ENCODE measurements at places on chromosomes 2 and 18.

- DNase-seq: no peak
Observed at GRCh38 chr18:60232541-60232940, 140.0 kb downstream of the MC4R start.

DNA sequence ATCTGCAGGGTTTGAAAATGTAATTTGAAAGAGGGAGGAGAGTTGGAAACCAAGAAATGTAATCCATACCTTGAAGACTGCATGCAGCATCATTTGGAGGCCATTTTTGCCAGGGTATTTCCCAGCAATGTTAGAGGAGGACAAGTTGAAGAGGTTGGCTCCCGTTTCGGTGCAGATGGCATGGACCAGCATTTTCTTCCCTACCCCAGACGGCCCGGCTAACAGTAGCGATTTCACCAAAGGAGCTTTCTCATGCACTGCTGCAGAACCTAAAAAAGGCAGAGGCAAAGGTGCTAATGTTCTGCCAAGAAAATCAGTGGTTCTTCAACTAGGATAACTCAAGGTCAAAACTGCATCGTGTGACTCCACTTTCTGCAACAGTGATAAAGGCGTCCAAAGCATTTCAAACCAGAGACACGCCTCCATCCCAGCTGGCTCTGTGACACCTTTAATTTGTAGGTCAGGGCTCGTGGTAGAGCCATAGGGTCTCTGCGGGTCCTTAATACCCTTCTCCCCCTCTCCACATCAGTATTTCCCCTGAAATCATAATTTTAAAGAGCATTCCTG is 99.6 kb upstream of the ASB18 start:
- DNase-seq: no peak

GRCh38 chr2:36409935-36410334 is 54.4 kb downstream of the CRIM1 start:
- no peak for DNase-seq

GRCh38 chr2:151337643-151338042 is 19.7 kb upstream of the TNFAIP6 start:
- DNase-seq: no peak

- DNase-seq: no peak
Observed at GRCh38 chr2:54787270-54787669, 63.8 kb downstream of the EML6 start.

DNA sequence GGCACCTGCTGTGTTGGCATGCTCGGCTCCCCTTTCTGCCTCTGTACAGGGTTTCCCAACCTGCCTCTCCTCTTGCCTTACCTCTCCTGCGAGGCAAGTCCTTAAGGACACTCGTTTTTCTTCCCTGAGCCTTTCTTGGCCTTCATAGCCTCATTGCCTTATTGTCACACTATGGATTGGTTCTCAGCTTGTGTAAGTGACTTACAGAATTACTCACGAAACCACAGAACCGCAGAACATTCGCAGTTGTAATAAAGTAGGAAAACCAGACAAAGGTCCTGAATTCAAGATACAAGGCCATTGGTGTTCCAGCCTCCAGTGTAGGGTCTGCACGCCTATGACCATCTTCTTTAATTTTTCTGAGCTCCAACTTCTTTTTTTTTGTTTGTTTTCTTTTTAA is 317.6 kb upstream of the SMIM21 start:
- DNase-seq: no peak

GRCh38 chr2:17857021-17857420 is 21.4 kb upstream of the KCNS3 start:
- DNase-seq: no peak

- no peak for DNase-seq
Observed at GRCh38 chr2:95041060-95041823, 15.7 kb downstream of the MAL start.

- DNase-seq: no peak
Observed at GRCh38 chr18:41923446-41923845, 31.6 kb upstream of the PIK3C3 start.

GRCh38 chr2:226656367-226656766 is 143.3 kb downstream of the IRS1 start:
- DNase-seq: no peak

- no peak for DNase-seq
Observed at GRCh38 chr2:28185891-28186290, 206.8 kb upstream of the FOSL2 start.

- no peak for DNase-seq
Observed at GRCh38 chr2:86249579-86250391, 50.5 kb downstream of the MRPL35 start.

DNA sequence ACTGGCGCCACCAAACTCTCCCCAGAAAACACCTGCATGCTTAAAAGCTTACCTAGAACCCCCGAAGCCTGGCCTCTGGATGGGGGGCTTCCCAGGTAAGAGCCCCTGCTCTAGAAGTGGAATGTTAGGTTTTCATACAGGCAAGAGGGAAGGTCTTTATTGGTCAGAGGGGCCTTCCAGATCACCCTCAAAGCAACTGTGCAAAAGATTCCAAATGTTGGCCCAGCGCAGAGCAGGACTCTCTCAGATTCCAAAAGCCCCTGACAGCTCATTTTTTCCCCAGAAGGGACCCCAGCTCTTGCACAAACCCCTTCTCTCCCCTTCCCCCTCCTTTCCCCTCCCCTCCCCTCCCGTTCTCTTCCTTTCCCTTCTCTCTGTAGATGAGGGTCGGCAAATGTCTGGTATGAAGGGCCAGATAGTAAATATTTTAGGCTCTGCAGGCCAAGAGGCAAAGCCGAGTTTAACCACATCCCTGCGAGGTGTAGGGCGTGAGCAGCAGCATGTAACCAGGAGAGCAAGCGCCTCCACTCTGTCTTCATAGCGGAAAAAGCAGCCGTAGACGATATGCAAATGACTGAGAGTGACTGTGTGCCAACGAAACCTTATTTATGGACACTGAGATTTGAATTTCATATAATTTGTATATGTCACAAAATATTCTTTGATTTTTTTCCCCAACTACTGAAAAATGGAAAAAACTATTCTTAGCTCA is 116.9 kb downstream of the SMAD7 start:
- DNase-seq: peak; percentile 63

DNA sequence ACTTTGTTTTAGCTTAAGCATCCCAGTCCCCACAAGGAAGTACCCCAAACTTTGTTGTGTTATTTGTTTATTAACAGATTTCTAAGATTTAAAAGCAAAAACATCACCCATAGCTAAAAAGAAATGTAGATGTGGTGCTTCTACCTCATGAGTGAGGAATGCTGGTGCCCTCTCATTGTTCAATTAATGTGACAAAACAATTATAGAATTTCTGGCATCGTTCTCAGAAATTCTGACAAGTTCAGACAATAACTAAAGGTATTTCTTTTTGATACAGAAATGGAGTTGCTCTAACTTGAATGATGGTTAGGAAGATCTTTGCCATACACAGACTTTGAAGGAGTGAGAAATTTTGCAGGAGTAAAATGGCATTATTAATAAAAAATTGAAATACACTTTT is 42.9 kb downstream of the SPRED2 start:
- DNase-seq: no peak

DNA sequence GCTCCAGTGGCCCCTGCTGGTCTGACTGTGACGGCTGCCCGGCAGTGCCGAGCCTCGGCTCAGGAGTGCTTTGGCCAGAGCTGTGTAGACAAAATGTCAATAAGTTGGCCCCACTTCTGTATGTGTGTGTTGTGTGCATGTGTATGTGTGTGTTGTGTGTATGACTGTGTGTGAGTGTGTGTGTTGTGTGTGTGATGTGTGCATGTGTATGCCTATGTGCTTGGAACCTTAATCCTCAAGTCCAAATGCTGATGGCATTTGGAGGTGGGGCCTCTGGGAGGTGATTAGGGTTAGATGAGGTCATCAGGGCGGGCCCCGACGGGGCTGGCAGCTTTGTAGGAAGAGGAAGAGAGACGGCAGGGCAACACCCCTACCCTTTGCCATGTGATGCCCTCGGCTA is 269.0 kb downstream of the DCDC2C start:
- DNase-seq: no peak

DNA sequence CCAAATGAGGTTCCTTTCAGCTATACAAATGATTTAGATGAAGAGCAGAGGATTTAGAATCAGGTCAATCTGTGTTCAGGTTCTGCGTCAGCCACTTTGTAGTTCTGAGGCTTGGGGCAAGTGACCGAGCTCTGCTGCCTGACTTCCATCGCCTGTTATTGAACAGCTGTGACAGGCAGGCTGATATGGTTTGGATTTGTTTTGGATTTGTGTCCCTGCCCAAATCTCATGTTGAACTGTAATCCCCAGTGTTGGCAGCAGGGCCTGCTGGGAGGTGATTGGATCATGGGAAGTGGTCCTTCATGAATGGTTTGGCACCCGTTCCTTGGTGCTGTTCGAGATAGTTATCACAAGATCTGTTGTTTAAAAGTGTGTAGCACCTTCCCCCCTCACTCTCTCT is 18.6 kb downstream of the TYMS start:
- DNase-seq: no peak

GRCh38 chr2:12856934-12857601 is 140.3 kb downstream of the TRIB2 start:
- DNase-seq: no peak

GRCh38 chr18:55737781-55738468 is 149.9 kb upstream of the TCF4 start:
- DNase-seq: no peak

DNA sequence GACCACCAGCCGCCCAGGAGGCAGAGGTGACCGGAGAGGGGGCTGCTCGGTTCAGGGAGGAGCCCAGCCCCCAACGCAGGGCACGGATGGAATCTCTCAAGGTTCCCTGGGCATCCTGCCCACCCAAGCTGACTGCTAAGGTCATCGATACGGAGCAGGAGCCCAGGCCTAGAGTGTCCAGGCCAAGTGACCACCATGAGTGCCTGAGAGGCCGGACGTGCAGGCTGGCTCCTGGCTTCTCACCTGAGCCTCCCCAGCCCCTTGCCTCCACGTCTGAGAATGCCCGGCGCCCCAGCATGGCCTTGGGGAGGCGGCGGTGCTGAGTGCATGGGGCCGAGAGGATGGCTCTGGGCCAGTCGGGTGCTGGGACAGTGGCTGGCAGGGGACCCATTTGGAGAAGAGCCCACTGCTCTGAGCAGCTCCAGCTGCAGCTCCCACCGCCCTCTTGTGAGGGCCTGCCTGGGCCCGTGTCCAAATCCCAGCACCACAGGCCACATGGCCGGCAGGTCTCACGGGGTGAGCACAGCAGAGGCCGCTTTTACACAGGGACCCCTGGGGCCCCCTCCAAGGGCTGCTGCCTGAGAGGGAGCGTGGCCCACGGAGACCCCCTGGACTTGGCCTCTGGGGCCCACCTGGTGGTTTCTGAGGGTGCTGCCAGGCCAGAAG is 102.8 kb upstream of the CTDP1 start:
- DNase-seq: no peak

DNA sequence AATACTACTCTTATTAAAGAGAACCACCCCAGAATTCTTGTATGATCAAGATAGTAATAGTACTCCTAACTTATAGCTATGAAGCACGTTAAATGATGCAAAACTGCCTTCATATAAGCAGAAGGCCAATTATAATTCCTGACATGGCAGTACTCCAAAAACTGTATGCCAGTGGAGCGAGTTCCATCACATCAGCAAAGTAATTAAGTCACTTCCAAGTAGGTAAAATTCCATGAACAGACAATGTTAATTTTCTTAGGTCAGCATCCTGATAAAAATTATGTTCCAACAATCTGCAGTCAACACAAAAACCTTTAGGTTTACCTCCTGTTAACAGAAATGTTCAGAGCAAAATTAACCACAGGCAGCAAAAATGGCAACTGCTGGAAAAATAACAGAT is 136.7 kb downstream of the CDH2 start:
- no peak for DNase-seq

GRCh38 chr2:119700866-119701265 is 21.9 kb downstream of the TMEM177 start:
- no peak for DNase-seq

DNA sequence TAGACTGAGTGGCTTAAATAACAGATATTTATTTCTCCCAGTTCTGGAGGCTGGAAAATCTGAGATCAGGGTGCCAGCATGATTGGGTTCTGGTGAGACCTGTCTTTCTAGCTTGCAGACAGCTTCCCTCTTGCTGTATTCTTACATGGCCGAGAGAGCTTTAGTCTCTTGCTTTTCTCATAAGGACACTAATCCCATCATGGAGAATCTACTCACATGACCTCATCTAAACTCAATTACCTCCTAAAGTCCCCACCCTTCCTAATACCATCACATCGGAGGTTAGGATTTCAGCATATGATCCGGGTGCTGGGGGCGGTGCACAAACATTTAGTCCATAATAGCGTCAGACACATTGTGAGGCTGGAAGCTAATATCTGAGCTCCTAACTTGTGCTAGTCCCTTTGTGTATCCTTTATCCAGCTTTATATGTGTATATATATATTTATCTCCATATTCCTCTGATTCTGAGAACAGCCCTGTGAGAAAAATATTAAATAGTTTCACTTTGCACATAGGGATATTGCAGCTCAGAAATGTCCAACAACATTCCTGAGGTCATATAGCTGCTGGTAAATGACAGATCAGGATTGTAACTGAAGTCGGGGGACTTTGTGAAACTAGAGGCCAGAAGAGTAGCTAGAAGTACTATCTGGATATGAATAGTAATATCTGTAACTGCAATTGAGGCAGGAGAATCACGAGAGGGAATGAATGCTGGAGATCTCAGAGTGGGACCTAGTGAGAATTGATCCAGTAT is 28.9 kb downstream of the MARCHF4 start:
- no peak for DNase-seq

DNA sequence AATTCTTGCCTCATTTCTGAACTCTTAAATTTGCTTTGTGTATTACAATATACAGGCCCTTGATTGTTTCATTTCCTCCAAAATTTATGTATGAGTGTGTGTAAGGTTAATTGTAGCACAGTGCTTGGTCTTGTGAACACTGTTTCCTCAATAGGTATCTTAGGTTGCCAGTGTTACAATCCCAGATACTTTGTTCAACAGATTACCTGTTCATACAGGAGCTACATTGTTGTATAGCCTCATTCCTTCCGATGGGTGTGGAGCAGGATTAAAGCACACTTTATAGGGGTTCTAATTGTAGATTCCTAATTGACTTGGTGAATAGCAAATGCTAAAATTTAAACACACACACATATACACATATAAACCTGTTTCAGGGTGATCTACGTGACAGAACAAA is 10.7 kb downstream of the RBBP8 start:
- DNase-seq: no peak

DNA sequence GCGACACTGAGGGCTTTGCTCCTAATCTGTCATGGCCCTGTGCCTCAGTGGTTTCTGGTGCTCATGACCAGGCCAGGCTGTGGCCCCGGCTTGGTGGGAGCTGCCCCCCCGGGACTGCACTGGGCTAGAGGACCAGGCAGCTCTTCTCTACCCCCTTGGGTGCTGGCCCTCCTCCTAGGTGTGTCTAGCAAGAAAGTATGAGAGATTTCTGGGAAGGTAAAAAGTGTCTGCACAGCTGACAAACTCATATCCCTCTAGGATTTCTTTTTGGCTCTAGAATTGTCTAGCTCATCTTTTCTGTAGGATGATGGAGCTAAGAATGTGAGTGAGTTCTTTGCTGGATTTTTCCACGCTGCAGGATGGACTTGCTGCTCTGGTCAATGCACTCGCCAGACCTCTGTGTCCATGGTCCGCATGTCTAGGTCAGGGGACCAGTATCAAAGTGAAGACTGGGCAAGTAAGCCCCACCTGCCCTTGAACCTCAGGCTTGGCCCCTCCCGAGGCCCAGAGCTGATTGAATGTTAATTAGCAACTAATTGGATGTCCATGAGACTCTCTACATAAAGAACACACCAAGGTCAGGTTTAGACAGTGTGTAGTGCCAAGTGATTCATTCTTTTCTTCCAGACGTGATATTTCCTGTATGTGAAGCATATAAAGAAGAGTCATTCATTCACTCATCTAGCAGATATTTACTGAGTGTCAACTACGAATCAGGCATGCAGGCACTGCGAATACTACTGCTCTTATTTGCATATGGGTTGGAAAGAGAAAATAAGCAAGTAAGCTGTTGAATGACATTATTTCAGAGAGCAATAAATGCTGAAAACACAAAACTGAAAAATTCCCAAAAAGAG is 15.6 kb upstream of the PSD4 start:
- no peak for DNase-seq

Measured in CD4-positive, alpha-beta T cell treated with Interferon gamma for 1 hour (primary cell).